Calu3 (cell line): ENCODE measurements at places on chromosomes 7 and 10. TPM values are rescaled to one million over a fixed set of nuclear protein-coding genes. Genes with fewer than 3 reads are reported as not detected.

Gene HOXA3
- 15.9 and 20.9 TPM in 2 replicates for total RNA-seq

DNA sequence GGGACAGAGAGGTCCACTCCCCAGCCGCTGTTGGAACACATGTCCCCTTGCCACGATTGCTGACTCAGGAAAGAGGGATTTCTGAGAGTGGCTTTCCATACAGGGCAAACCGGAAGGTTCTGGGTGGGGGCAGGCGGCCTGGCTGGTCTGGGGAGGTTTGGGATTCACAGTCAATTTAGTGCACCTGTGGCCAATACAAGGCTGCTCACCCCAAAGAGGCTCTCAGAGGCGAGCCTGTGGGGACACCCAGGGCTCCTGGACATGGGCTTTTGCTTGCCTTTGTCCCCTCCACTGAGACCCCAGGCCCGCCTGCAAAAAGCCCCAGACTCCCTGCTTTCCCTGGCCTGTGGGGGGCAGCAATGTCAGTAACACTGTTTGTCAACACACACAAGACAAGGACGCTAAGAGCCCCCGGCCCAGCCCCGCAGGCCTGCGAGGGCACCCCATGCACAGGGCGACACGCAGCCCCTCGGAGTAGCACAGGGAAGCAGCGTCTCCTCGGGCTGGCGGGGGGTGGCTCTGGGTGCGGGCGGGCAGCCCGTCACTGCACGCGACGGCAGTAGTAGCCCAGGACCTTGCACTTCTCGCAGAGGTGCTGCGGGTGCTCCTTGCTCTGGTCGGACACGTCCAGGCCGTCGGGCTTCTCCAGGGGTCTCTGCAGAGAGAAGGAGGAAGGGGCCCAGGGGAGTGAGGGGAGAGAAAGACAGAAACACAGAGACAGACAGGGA lies 38.7 kb downstream of the PPIF start:
- no peak overlapping the region for H3K27ac ChIP-seq
- no peak for DNase-seq
- no peak overlapping the region for H3K4me3 ChIP-seq
- peaks cover 2% of the 10 kb centered on the region for H3K36me3 ChIP-seq
- no peaks in the 10 kb centered on the region for H3K4me1 ChIP-seq

DNA sequence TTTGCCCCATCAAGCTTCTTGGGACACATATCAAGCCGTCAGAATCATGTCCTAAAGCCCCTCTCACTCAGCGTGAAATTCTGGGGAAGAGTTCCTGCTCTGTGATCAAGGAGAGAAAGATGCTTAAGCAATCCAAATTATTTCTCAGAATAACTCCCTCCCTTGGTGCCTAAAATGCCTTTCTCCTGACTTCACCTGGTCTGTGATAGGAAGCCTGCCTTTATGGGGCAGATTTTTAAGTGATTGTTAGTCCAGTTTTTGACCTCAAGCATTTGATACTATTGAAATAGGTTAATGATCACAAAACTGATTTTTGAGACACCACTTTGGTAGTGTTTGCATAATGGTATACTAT lies 76.4 kb upstream of the MAGI2 start:
- H3K4me3 ChIP-seq: no peak overlapping the region
- H3K36me3 ChIP-seq: no peaks in the 10 kb centered on the region
- no peaks in the 10 kb centered on the region for H3K27me3 ChIP-seq
- DNase-seq: no peak
- H3K27ac ChIP-seq: peak overlapping the region; percentile 39

DNA sequence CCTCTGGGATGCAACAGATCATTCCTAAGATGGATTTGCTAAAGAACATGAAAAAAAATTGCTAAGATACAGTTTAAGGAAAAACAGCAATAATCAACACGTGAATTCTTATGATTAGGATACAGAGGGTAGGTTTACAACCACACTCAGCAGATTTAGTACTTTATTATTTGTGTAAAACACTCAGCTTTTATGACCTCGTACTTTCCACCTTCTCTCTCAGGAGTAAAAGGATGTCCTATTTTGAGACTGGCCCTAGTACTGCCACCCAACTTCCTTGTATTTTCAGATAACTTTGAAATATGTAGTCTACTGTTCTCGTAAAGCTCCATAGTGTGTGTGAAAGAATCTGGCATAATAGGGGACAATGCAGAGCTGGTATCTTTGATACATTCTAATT lies 186.1 kb downstream of the ARL4A start:
- H3K4me1 ChIP-seq: no peaks in the 10 kb centered on the region
- H3K27me3 ChIP-seq: no peaks in the 10 kb centered on the region
- H3K27ac ChIP-seq: no peak overlapping the region
- DNase-seq: no peak
- no peaks in the 10 kb centered on the region for H3K36me3 ChIP-seq

- no peak overlapping the region for H3K4me3 ChIP-seq
- no peak for DNase-seq
- no peaks in the 10 kb centered on the region for H3K27me3 ChIP-seq
- no peaks in the 10 kb centered on the region for H3K36me3 ChIP-seq
Observed at GRCh38 chr7:111459065-111459756, 103.1 kb downstream of the IMMP2L start.
